ENCODE measurements at places on chromosomes 12 and 14. TPM values are rescaled to one million over a fixed set of nuclear protein-coding genes. Genes with fewer than 3 reads are reported as not detected.

DNA sequence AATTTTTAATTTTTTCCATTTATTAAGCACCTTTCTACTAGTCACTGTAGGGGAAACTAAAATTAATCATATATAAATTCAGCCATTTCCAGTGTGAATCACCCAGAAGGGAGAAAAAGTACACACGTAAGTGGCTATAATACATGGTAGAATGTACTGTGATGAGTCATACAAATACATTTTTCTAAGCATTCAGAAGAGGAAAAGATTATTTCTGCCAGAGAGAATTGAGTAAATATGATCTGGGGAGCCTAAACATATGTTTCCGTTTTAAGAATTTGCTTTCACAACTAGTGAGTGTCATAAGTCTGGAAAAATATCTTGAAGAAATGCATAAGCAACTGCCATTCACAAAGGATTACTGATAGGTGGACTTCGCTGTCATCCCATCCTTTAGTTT lies 102.8 kb downstream of the TGFB3 start:
- DNase-seq, result peak; percentile 75

DNA sequence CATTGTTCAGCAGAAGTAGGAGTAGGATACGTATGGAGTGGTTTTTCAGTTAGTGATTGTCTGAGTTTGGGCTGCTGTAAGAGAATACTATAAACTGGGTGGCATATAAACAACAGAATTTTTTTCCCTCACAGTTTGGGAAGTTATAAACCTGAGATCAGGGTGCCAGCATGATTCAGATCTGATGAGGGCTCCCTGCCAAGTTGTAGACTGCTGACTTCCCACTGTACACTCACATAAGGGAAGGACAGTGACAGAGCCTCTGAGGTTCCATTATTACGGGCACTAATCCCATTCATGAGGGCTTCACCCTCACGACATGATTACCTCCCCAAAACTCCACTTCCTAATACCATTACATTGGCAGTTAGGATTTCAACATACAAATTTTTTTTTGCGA lies 50.7 kb downstream of the ACSM4 start:
- no peak for DNase-seq

DNA sequence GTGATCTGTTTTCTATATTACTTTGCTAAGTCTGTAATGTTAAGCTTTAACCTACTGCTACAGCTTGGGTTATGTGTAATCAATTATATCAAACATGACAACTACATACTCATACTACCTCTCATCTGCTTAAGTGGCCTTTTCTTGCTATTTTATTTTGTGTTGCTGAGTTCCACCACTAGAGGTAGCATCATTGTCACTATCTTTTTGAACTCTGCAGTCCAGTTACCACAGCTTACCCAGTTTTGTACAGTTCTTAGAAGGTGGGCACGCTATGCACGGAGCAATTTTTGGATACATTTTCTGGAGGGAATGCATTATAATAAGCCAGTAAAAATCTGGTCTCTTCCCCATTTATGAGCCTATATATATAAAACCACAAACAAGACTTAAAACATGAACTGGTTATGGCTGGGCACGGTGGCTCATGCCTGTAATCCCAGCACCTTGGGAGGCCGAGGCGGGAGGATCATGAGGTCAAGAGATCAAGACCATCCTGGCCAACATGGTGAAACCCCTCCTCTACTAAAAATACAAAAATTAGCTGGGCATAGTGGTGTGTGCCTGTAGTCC lies 48.5 kb downstream of the SAV1 start:
- DNase-seq, result peak; percentile 44

DNA sequence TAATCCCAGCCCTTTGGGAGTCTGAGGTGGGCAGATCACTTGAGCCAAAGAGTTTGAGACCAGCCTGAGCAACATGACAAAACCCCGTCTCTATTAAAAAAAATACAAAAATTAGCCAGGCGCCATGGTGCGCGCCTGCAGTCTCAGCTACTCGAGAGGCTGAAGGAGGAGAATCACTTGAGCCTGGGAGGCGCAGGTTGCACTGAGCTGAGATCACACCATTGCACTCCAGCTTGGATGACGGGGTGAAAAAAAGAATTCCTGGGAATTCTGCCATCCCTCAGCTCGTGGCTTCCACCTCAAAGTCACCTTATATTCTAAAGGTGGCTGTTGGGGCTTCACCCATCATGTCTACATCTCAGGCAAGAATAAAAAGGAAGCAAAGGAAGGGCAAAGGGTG lies 12.9 kb downstream of the BCL2L14 start:
- no peak for DNase-seq

GRCh38 chr12:70444903-70445302 lies 78.8 kb downstream of the KCNMB4 start:
- DNase-seq, result no peak

DNA sequence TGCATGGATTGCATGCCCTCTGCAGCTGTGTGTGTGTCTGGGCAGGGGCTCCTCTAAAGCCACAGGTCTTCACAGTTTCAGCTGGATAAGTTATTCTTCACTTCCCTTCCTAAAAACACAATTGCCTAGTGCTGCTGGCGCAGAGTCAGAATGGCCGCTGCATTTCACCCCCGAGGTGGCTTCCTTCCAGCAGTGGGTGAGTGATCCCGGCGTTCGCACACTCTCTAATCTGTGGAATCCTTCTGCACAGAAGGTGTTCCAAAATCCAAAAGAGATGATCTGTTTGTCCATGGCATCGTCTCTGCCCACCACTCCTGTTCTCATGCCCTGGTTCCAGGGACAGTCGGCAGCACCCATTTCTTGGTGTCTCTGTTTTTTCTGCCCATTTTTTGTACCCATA lies 340.7 kb downstream of the DPF3 start:
- no peak for DNase-seq

DNA sequence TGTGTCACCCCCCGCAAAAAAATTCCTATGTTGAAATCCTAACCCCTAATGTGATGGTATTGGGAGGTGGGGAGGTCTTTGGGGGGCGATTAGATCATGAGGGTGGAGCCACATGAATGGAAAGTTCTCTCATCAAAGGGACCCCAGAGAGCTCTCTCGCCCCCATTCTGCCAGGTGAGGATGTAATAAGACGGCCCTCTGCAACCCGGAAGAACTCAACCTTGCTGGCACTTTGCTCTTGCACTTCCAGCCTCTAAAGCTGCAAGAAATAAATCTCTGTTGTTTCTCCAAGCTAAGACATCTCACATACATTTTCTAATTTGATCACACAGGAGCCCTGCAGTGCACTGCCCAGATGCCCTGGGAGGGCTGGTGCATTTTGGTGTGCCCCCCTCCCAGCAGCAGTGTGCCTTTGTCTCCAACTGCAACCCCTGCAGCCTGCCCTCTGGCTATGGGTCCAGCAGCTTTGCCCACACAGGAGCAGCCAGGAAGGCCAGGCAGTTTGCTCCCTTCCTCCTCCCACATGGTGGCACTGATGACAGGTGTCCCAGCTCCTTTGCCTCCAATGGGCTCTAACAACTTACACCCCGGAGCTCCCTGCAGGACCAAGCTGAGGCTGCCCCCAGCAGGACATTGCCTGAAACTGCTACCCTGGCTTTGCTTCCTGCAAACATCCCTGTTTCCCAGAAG lies 59.3 kb downstream of the C14orf132 start:
- DNase-seq, result peak; percentile 90

GRCh38 chr12:39647383-39647782 lies 27.8 kb upstream of the ABCD2 start:
- DNase-seq, result no peak

DNA sequence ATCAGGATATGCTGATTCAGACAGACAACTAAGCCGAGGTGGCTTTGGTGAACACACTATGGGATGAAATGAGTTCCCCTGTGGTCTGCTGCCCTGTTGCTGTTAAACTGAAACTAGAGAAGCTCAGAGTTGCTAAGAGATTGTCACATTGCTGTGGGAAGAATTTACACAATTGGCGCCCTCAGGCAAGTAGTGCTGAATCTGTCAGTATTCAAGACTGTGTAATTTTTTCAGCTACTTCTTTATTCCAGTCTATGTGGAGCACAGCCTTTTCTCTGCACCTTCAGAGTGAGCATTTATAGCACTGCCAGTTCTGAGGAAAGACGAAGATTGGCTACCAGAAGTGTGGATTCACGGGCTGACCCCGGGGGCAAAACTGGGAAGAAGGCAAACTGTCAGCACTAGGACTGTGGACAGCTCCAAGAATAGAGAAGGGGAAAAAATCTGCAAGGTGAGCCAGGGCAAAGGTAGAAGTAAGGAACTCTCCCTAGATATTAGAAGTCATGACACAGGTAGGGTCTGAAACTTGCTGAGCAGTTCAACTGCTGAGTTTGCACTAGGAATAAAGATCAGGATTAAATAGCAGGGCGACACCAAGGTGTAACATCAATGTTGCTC lies 218.8 kb upstream of the TMPO start:
- DNase-seq, result peak; percentile 9

- DNase-seq, result no peak
Observed at GRCh38 chr12:113700943-113701342, 229.3 kb upstream of the LHX5 start.

The OR6C76 gene
- not detected for total RNA-seq

GRCh38 chr12:58580095-58580494 lies 340.2 kb downstream of the LRIG3 start:
- no peak for DNase-seq

The DTX1 gene
- 10.9 TPM for total RNA-seq

DNA sequence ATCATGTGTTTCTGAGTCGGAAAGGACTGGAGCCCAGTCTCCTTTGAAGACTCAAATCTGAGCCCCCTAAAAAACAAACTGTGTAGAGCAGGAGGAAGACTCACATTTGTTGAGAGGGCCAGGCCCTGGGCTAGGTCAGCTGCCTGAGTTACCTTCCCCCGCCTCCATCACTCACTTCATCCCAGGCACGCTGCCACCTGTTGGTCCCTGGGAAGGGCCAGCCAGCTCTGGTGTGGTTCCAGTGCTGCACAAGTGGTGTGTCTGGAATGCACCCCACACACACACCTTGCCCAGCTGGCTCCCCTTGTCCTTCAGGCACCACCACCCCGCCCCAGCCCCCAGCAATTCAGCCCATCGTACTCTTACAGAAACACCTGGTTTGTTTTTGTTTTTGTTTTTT lies 9.0 kb downstream of the MVK start:
- DNase-seq, result no peak

GRCh38 chr14:64541261-64541971 lies 875 bp downstream of the HSPA2 start:
- DNase-seq, result peak; percentile 67

The PLEKHG7 gene
- total RNA-seq, result not detected

DNA sequence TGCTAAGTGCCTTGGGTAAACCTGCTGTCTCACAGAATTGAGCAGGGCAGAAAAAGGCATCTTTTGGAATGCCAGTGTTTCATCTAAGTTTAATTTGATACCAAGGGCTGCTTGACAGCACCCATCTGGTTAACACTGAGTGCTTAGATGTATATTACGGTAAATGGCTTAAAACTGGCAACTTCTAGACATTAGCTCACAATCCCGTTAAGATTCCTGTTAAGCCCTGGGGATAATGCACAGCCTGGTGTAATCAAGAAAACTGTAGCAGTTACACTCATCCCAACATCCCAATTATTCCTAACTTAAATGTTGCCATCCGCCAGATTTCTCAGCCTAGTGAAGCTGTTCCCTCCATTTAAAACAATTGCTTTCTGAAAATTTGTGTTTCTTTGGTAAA lies 29.9 kb downstream of the PPFIBP1 start:
- peak; percentile 53 for DNase-seq

DNA sequence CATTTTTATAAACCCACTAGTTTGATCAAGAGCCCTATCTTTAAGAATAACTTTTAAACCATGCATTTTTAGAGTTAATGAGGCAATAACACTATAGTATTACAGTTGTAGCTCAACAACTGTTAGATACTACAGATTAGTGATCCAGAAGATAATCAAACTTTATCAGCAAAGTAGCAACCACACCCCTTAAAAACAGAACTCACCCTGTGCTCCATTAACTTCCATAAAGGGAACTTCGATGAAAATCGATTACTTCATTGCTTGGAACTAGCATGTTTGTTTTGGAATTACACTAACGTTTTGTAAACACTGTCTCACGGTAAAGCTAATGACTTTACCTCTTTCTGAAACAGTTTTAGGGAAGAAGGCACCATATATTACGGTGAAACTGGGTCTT lies 1.4 kb downstream of the SGPP1 start:
- peak; percentile 18 for DNase-seq

DNA sequence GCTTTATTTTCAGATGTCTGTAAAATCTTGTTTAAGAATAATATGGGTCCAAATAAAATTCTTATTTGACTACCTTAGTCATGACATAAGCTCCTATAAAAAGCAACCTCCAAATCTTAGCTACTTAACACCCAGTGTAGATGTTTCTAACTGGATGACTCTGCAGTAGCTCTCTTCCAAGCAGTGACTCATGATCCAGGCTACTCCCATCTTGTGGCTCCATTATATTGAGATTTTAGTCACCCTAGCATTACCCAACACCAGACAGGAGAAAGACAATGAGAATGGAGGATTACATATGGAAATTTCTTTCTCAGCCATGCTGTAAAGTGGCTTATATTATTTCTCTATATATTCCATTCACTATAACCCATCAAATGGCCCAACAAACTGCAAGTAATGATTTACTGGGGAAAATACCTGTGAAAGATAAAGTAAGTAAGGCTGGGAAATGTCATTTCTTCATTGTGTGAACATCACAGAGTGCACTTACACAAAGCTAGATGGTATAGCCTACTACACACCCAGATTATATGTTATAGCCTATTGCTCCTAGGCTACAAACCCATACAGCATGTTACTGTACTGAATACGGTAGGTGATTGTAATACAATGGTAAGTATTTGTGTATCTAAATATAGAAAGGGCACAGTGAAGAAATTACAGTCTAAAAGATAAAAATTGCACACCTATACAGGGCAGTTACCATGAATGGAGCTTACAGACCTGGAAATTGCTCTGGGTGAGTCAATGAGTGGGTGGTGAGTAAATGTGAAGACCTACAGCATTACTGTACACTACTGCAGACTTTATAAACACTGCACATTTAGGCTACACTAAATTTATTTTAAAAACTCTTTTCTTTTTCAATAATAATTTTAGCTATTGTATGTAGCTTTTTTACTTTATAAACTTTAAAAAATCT lies 163.2 kb downstream of the DYRK2 start:
- DNase-seq, result no peak

DNA sequence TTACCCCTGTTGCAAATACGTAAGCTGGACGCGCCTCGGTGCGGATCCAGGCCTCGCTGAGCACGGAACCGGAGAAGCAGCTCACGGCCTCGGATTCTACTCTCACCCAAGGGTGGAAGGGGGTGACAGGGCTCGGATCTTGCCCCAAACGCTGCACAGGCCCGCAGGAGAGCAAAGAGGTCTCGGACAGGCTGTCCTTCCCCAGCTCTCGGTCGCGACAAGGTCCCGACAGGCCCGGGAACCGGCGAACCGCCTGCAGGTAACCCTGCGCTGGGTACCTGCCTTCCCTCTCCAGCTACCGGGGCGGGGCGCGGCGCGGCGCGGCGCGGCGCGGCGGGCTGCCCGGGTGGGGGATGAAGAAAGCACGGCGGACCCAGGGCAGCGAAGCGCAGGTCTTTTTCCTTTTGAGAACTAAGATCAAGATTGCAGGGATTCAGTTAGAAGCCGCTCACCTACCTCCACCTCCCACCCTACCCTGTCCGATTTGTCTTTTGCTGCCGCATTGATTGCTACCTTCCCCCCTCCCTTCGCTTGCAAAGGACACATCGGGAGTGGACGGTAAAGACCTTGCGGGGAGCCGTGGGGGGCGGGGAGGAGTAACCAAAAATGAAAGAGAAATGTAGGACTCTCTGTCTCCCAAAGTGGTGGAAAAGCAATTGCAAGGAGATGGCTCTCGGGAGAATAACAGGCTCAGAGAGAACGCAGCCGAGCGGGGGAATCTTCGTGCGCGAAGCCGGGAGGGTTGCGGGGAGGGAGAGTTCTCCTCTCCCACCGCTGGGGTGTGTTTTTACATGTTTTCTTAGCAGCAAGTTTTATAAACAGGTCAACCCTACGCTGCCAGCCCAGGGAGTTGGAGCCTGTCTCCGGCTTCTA lies 8.4 kb upstream of the TBX3 start:
- peak; percentile 68 for DNase-seq

Data from tongue (tissue), 3 donors.